RWPE2 (cell line): ENCODE measurements at places on chromosomes 13 and 19.

- DNase-seq, result no peak
Measured at GRCh38 chr19:51926426-51926783, 867 bp upstream of the ZNF613 start.

GRCh38 chr19:33806434-33806881 is 9.8 kb downstream of the KCTD15 start:
- DNase-seq, result no peak

DNA sequence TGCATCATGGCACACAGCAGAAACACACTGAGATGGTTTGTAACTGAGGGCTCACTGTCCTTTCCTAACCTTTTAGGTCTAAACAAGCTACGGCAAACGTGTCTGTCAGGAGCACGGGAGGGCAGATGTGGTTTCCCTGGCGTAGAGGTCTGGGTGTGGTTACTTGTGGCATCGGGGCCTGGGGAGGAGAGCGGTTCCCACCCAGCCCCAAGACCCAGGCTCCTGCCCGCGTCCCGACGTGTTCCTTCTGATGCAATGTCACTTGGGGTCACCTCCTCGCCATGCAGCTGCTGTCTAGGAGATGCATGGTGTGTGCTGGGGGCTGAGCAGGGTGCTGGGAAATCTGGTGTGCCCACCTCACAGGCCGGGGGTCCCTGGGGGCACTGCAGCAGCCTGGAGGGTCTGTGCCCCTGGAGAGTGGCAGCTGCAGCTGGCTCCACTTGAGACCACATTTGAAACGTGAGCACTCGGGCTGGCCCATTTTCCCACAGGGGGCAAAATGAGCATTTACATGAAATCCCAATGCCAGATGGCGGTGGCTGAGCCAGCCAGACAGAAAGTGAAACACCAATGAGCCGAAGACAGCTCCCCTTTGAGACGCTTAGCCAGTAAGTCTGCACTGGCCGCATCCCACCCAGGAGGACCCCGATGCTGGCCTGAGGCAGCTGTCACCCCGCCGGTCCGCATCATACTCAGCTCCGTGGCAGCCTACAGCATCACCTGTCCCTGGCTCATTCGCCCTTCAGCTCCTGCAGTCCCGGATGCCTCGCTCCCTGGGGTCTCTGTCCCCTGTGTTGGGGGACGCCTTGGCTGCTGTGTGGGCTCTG is 22.3 kb upstream of the MYDGF start:
- no peak for DNase-seq

DNA sequence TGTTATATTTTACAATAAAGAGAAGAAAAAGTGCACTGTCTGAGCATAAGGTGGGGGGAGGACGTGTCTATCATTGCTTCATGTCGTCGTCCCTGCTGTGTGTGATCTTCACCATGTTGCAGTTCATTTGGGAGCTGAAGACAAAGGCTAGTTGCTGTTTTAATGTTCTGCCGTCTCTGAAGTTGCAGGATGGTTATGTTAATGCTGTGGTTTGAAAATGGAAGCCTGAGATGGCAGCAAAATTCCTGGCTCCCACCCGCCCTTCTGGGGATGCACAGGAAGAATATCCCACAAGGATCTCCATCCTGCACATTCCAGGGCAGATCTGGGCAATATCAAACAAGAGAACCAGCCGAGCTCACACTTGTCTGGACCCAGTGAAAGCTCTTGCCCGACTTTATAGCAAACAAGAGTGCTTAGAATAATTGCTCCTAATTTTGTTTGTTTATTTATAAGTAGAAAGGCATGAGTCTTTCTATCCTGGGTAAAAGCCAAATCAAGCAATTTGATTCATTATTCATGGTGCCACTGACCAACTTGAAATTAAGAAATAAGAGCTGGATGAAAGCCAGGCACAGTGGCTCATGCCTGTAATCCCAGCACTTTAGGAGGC is 110.3 kb upstream of the ABCC4 start:
- no peak for DNase-seq

GRCh38 chr19:33437821-33438671 is 64.5 kb downstream of the CEBPG start:
- DNase-seq, result peak; percentile 38
